ENCODE measurements at places on chromosomes 5 and 9.

- no peaks in the 10 kb centered on the region for H3K36me3 ChIP-seq
- H3K4me3 ChIP-seq = no peak overlapping the region
- no peak overlapping the region for H3K27ac ChIP-seq
- no peaks in the 10 kb centered on the region for H3K4me1 ChIP-seq
Measured at GRCh38 chr5:125338440-125339174, 592.2 kb upstream of the ZNF608 start.

- DNase-seq = no peak
- H3K4me1 ChIP-seq = peaks cover 16% of the 10 kb centered on the region
- no peak overlapping the region for H3K27ac ChIP-seq
- H3K27me3 ChIP-seq = no peaks in the 10 kb centered on the region
- no peaks in the 10 kb centered on the region for H3K36me3 ChIP-seq
Measured at GRCh38 chr9:137318602-137319001, 16.5 kb upstream of the NRARP start.

DNA sequence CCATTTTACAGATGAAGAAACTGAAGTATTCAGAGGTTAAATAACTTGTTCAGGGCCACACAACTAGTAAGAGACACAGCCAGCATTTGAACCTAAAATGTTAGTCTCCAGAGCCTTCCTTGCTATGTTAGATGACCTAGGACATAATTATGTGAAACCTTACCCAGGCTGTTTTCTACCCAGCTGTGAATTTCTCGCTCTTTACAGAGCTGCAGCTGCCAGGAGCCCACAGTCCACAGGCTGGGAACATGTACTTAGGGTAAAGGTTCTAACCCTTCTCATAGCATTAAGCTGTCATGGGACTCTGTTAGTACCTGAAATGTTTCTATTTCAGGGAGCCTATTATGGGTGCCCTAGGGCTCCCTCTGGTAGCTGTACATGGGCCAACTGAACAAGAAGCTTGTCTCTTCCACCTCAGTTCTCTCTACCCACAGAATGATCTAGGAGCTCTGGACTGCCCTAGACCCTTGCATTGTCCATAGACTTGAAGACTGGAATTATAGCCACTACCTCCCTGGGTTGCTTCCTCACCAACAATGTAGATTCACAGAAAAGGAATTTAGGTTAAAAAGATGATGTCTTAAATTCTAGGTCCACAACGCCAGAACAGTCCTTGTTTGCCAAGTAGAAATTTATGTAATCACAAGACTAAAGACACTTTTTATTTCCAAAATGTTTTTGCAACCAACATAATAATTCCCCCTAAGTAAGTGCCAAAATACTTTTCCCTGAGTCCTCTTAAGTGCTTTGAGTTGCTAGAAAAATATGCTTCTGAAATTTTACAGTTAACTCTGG, 262.9 kb downstream of the PIK3R1 start:
- H3K27ac ChIP-seq = no peak overlapping the region
- H3K4me3 ChIP-seq = no peak overlapping the region
- DNase-seq = no peak
- no peaks in the 10 kb centered on the region for H3K27me3 ChIP-seq
- H3K4me1 ChIP-seq = no peaks in the 10 kb centered on the region
- no peaks in the 10 kb centered on the region for H3K36me3 ChIP-seq

DNA sequence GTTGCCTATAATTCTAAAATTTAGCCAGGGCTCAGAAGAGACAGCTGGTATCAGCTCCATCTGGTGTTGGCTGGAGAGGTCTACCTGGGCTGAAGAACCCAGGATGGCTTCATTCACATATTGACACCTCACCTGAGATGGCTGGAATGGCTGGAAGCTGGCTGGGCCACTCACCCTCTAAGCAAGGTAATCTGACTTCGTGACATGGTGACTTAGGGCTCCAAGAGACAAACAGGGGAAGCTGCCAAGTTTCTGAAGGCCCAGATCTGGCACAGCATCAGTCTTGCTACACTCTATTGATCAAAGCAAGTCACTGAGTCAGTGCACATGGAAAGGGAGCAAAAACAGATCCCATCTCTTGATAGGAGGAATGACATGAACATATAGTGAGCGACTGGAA, 102.3 kb downstream of the EPB41L4A start:
- no peaks in the 10 kb centered on the region for H3K27me3 ChIP-seq
- H3K4me3 ChIP-seq = no peak overlapping the region
- H3K36me3 ChIP-seq = no peaks in the 10 kb centered on the region
- no peak overlapping the region for H3K27ac ChIP-seq
- DNase-seq = no peak

DNA sequence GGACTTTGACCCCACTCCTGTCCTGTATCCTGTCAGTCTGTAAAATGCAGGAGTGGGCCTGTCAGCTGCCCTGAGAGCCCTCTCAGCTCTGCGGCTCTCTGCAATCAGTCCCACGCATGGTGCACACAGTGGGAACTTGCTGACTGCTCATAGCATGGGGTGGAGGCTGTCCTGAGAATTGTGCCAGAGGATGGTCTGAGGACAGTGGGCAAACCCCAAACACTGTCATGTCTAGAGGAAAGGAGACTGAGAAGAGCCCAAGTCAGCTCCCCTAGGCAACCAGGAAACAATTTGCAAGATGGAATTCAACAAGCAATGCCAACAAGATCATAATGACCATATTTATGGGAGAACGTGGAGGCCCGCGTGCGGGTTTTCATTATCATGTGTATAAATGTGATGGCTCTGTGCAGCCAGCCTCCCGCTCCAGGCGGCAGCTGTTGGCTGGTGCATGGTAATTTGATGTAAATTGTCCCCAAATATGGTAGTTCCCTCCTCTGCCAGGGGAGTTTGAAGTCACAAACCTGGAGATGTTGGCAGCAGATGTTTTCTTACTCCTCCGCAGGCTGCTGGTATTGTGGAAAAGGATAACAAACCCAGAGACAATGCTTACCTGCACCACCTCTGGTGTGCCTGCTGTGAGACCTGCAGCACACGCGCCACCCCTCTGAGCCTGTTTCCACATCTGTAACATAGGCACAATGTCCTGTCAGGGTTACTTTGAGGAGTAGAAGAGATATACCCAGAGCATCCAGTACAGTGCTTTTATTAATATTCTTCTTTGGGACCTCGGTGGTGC, 39.8 kb upstream of the ALDH1B1 start:
- no peak overlapping the region for H3K27ac ChIP-seq
- DNase-seq = no peak
- no peaks in the 10 kb centered on the region for H3K36me3 ChIP-seq
- H3K27me3 ChIP-seq = no peaks in the 10 kb centered on the region

DNA sequence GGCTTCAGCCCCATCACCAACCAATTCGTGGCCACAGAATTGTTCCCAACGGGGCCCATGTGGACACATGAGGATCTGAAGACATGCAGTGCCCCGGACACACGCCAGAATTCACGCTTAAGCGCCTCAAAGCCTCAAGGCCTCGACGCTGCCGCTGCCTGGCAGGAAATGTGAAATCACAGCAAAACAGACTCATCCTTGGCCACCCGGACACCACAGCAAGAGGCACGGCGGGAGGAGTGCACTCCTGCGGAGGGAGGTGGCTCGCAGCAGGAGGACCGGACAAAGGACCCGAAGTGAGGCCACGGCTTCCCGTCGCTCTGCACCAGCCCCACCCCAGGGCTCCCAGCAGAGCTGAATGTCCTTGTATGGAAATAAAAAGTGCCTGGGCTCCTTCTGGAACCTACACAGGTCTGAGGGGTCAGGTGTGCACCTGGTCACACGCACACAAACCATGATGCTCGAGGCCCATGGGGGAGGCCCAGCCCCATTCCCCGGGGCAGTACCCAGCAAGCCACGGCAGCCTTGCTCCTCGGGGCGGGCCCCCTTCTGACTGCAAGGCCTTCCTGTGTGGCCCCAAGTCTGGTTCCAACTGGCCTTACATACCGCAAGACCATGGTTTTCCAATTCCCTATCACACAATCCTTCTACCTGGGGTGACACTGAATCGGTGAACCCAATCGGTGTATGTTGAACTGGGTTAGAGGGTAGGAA, 10.0 kb downstream of the SEC16A start:
- no peaks in the 10 kb centered on the region for H3K27me3 ChIP-seq
- H3K27ac ChIP-seq = no peak overlapping the region
- H3K4me3 ChIP-seq = no peak overlapping the region
- H3K36me3 ChIP-seq = peaks cover 27% of the 10 kb centered on the region

GRCh38 chr9:36665387-36665786, 92.7 kb downstream of the MELK start:
- no peaks in the 10 kb centered on the region for H3K27me3 ChIP-seq
- H3K36me3 ChIP-seq = no peaks in the 10 kb centered on the region
- no peak for DNase-seq
- H3K27ac ChIP-seq = no peak overlapping the region
- H3K4me1 ChIP-seq = peaks cover 10% of the 10 kb centered on the region
- H3K4me3 ChIP-seq = no peak overlapping the region

- peak overlapping the region; percentile 93 for H3K4me3 ChIP-seq
- peak overlapping the region; percentile 99 for H3K27ac ChIP-seq
- peak; percentile 55 for DNase-seq
- H3K4me1 ChIP-seq = peaks cover 81% of the 10 kb centered on the region
- 0 out of 2 replicates have a peak, but pooled peaks cover 4% of the 10 kb centered on the region for H3K36me3 ChIP-seq
- H3K27me3 ChIP-seq = no peaks in the 10 kb centered on the region
Measured at GRCh38 chr9:33159777-33160127, 7.4 kb downstream of the B4GALT1 start.

Measured in PC-9 (cell line).